Left hindlimb (tissue), 1 donor: ENCODE measurements at places on chromosomes 11 and 22.

- DNase-seq = peak; percentile 70
These were observed 7.4 kb downstream of the NDUFV1 start for GRCh38 chr11:67613960-67614715.

GRCh38 chr11:13215149-13215548 is 62.4 kb upstream of the BMAL1 start:
- no peak for DNase-seq

DNA sequence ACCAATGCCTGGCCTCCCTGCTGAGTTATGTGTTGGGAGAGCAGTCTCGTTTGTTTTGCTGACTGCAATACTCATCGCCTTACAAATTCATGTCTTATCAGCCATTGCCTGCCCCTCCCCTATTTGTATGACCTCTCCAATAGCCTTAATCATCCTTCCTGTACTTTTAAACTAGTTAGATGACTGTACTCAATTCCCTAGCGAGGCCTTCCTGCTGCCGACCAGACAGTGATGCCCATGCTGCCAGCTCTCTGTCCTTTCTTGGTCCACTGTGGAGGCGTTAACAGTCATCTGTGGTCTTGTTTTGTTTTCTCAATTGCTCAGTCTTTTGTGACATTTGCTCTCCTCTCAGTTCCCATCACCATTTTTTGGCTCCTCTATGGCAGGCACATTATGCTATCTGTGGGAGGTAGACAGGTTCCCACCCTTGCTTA is 20.3 kb upstream of the YPEL1 start:
- DNase-seq = no peak

DNA sequence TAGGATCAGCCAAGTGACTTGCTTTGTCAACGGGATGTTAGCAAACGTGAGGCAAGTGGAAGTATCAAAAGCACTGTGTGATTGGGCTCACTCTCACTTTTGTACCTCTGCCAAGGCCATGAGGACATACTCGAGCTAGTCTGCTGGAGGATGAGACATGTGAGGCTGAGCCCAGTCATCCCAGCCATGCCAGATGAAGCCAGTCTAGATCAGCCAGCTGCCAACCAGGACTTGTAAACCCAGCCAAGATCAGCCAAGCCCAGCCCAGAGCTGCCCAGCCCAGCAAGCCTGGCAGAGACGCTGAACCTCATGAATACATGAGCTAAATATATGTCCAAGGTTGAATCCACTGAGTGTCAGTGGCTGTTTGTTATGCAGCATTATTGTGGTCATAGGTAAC is 369.7 kb downstream of the MN1 start:
- DNase-seq = no peak
